C1 segment of cervical spinal cord (tissue), 14 donors: ENCODE measurements at places on chromosomes 12 and 14.

DNA sequence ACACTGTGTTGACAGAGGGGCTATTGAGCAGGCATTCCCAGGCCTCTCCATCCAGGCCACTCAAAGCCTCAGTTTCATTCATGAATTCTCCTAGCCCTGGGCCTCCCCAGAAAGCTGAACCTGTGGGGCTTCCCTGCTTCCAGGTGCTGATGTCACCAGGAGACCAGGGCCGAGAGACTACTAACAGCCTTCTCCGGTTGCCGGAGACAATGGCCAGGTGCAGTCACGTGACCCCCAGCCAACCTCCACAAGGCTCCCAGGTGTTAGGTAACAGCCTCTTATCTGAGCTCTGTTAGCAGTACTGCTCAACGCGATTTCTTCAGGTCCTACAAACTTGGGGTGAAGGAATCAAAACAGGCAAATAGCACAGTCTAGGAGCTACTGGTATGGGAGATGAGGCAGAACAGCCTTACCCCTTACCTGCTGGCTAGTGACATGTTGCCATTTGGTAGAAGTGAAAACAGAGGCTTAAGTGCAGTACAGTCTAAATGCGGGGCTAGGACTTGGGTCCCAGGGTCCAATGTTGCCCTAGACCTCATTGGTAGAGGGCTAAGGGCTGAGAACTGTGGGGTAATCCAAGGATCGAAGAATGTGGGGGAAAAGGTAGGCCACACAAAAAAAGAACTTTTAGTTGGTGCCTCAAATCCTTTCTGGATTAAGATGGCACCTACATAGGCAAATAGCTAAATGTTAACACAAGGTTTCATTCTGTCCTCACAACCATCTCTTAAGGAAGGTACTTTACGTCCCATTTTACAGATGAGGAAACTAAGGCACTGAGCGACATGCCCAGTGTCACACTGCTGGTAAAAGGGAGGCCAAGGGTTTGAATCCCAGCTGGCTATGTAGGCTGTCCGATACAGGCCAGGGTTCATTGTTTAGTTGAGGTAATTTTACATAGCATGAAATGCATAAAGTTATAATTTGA lies 3.8 kb downstream of the CCDC88C start:
- DNase-seq, result no peak

DNA sequence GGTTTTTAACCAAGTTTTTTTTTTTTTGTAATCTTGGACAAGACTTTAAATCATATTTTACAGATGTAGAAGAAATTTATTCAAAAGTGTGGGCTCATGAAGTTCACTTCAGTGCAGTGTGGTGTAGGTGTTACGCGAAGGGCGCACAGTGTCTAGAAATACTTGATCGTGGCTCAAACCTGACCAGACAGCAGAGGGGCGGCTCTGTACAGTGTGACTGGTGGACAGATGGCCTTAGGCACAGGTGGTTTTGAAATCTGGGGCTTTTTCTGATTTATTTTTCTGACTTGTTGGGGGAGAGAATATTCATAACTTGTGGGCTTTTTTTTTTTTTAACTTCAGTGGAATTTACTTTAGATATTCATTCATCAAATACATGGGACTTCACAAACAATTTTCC lies 179.2 kb downstream of the PELI2 start:
- no peak for DNase-seq

DNA sequence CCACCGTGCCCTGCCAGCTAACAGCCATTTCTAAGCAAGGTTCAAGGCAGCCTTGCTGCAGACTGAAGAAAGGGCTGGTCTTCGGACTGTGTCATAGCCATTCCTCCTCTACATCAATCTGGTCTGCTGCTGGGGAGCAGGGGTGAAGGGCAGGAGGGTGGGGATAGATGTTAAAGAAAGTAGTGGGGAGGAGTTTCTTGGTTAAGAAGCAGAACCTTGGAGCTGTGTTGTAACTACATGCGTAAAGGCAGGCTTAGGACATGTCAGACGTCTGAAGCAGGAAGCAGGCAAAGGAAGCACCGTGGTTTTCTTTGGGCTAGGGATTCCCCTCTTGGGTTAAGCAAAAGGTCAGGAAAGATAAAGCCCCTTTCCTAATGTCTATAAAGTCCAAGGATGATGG lies 18.1 kb upstream of the NEK9 start:
- DNase-seq, result no peak

DNA sequence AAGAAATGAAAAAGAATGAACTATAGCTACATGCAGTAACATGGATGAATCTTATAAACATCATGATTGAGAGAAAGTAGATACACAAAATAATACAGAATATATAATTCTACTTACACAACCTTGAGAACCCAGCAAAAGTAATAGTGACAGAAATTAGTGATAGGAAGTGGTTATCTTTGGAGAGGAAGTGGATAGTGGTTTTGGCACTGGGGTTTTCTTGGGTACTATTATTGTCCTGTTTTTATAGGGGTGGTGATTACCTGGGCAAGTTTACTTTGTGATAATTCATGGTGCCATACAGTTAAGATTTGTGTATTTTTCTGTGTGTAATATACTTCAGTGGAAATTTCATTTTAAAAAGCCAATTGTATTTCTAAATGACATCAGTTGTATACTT lies 352.7 kb downstream of the AEBP2 start:
- DNase-seq, result no peak

DNA sequence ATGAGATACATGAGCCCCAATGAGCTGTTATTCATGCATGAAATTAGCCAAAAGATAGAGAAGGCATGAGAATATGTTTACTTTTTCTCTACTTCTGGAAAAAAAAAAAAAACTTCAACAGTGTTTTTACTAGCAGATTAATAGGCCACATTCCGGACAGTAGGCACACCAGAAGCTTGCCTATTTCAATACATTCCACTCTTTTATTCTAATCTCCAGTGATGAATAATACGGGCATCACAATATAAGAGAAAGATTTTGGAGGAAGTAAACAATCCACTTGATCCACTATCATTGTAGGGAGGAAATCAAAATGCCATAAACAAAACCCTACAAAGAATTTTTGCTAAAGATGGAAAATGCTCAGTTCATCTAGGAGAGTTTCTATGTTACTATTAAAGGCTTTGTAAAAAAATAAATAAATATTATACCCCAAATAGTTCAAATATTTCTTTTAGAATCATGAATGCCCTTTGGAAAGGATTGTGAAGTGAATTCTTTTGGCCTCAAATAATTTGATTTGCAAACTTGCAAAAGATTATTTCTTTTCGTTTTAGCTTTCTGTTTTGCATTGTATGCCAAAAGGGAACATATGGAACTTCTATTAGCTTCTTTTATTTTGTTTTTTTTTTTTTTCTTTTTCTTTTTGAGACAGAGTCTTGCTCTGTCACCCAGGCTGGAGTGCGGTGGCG lies 232.6 kb downstream of the EPS8 start:
- DNase-seq, result no peak
